GM04504 (cell line): ENCODE measurements at places on chromosomes 7 and 10.

- DNase-seq: no peak
Measured at GRCh38 chr10:107790271-107790670, 625.8 kb upstream of the SORCS1 start.

GRCh38 chr7:11170175-11170574 lies 196.5 kb downstream of the PHF14 start:
- DNase-seq: no peak

GRCh38 chr7:140153666-140154161 lies 23.1 kb downstream of the KDM7A start:
- DNase-seq: no peak

DNA sequence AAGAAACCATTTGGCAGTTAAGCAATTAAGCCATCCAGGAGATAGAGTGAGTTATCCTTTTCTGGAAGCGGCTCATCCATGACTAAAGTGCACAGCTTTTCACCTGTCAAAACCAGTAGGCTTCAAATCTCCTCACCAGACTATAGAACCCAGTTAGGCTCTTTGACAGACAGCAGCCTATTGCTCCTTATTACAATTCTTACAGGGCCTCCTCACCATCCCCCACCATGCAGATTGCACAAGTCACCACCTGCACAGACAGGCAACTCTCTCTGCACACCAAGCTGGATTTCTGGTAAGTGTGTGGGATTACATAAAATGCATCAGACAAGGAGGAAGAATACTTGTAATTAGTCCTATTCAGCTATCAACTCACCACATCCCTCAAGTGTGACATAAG lies 301.6 kb downstream of the SNX13 start:
- DNase-seq: no peak

DNA sequence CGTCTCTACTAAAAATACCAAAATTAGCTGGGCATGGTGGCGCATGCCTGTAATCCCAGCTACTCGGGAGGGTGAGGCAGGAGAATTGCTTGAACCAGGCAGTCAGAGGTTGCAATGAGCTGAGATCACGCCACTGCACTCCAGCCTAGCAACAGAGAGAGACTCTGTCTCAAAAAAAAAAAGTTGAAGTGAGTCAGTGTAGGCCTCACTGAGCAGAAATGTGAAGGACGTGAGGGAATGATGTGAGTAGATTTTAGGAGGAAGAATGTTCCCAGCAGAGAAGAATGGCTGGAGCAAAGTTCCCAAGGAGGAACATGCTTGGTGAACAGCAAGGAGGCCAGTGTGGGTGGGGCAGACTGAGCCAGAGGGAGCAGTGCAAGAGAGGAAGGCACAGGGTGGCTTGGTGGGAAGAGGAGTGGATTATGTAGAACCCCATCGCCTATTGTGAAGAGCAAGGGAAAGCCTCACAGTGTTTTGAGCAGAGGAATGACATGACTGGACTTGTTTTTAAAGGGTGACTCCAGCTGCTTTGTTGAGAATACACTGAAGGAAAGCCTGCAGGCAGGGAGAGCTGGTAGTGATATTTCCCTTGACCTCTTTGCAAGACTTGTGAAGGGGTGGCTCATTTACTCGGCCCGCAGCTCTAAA lies 708.7 kb downstream of the SUGCT start:
- peak; percentile 20 for DNase-seq

GRCh38 chr7:45161842-45162241 lies 4.3 kb downstream of the RAMP3 start:
- no peak for DNase-seq
